Right ventricle myocardium superior (tissue), 1 donor: ENCODE measurements at places on chromosomes 1 and 21. TPM values are rescaled to one million over a fixed set of nuclear protein-coding genes. Genes with fewer than 3 reads are reported as not detected.

TXNIP gene
- total RNA-seq: 980 TPM

TNFRSF8 gene
- total RNA-seq: 0.59 TPM

RABIF gene
- 4.5 TPM for total RNA-seq

CYYR1 gene
- 24.7 TPM for total RNA-seq

PGBD5 gene
- 12.8 TPM for total RNA-seq

LRRC7 gene
- 3.0 TPM for total RNA-seq

FCGR3B gene
- total RNA-seq: 1.8 TPM

MPZ gene
- total RNA-seq: 4.8 TPM

BSND gene
- total RNA-seq: not detected

PPIAL4G gene
- not detected for total RNA-seq

NBPF4 gene
- not detected for total RNA-seq

FAM110D gene
- 4.0 TPM for total RNA-seq

IL20 gene
- not detected for total RNA-seq

PTGER3 gene
- total RNA-seq: 1.3 TPM

DSCAM gene
- total RNA-seq: not detected

PKP1 gene
- total RNA-seq: 0.08 TPM

HTR6 gene
- not detected for total RNA-seq

DNM3 gene
- 1.7 TPM for total RNA-seq

OR10J1 gene
- not detected for total RNA-seq

KIF2C gene
- 1.00 TPM for total RNA-seq

DRAM2 gene
- total RNA-seq: 38.6 TPM

SLAMF1 gene
- 0.27 TPM for total RNA-seq

OXCT2 gene
- total RNA-seq: 0.65 TPM

PROK1 gene
- total RNA-seq: not detected

SPRR3 gene
- not detected for total RNA-seq
